ENCODE measurements at places on chromosomes 6 and 20. TPM values are rescaled to one million over a fixed set of nuclear protein-coding genes. Genes with fewer than 3 reads are reported as not detected.

DNA sequence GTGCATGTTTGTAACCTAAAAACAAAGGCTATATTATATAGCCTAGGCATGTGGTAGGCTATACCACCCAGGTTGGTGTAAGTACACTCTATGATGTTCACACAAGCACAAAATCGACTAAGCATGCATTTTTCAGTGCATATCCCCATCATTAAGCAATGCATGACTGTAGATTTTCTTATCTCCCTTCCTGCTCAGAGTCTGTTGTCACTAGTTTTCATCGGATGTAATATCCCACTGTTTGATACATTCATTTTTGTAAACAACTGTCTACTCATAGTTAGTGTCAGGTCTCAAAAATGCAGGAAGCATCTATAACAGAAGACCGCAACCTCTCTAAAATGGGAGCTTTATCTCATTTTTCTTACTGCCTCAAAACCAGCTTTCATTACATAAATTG, 70.7 kb downstream of the GFRAL start:
- no peak overlapping the region for H3K27ac ChIP-seq
- no peak overlapping the region for H3K4me3 ChIP-seq
- no peak for DNase-seq
- no peaks in the 10 kb centered on the region for H3K4me1 ChIP-seq

DNA sequence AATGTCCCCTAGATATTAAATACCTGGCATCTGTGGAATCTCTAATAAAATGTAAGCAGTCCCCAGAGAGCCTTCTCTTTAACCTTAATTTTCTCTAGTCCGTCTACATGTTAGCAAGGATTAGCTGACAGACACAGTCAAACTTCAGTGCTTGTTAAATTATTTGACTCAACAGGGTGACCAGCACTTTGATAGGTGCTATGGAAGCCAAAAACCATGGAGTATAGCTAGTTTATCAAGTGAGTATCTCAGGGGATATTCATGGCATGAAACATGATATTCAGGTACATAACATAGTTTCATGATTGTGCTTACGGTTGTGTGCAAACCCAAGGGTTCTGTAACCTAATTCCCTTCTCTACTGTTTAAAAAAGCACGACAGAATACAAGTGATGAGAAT, 3.9 kb downstream of the RHAG start:
- no peaks in the 10 kb centered on the region for H3K4me1 ChIP-seq
- H3K27ac ChIP-seq, result no peak overlapping the region
- no peaks in the 10 kb centered on the region for H3K36me3 ChIP-seq
- H3K4me3 ChIP-seq, result no peak overlapping the region

GRCh38 chr6:2791450-2791974, 26.3 kb downstream of the WRNIP1 start:
- DNase-seq, result no peak
- no peak overlapping the region for H3K4me3 ChIP-seq
- peaks cover 8% of the 10 kb centered on the region for H3K36me3 ChIP-seq
- peak overlapping the region; percentile 75 for H3K27ac ChIP-seq
- peaks cover 27% of the 10 kb centered on the region for H3K4me1 ChIP-seq
- no peaks in the 10 kb centered on the region for H3K27me3 ChIP-seq

GRCh38 chr6:53803081-53803860, 8.5 kb downstream of the LRRC1 start:
- DNase-seq, result no peak
- no peak overlapping the region for H3K4me3 ChIP-seq
- no peaks in the 10 kb centered on the region for H3K36me3 ChIP-seq
- no peaks in the 10 kb centered on the region for H3K27me3 ChIP-seq

DNA sequence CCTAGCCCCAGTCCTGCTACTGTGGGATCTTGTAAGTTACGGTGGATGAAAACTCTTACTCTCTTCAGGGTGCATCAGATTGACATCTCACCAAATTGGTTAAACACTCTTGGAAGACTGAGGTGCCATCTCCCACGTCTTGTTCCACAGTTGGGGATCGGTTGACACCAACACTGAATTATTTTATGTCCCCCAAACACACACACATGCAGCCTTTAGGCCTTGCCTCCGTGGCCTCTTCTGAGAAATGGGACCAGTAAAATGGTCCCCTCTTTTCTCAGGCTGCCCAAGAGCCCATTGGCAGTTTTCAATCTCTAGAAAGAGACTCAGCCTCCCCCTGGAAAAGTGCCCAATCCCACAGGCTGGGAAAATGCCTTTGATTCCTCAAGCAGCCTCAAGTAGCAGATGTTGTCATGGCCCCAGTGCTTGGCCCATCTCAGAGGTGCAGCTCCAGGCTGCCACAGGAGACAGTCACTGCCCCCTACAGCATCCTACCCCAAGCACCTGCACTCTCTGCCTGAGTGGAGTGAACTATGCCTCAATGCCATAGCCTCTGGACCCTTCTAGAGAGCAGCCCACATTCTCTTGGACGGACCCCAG, 163.9 kb downstream of the ANKRD60 start:
- peaks cover 55% of the 10 kb centered on the region for H3K27me3 ChIP-seq
- no peak overlapping the region for H3K27ac ChIP-seq
- no peaks in the 10 kb centered on the region for H3K4me1 ChIP-seq
- H3K36me3 ChIP-seq, result no peaks in the 10 kb centered on the region
- no peak for DNase-seq
- no peak overlapping the region for H3K4me3 ChIP-seq

- H3K27ac ChIP-seq, result no peak overlapping the region
- H3K27me3 ChIP-seq, result no peaks in the 10 kb centered on the region
- no peak overlapping the region for H3K4me3 ChIP-seq
These were observed 112.3 kb upstream of the PRSS16 start for GRCh38 chr6:27135087-27135657.

DNA sequence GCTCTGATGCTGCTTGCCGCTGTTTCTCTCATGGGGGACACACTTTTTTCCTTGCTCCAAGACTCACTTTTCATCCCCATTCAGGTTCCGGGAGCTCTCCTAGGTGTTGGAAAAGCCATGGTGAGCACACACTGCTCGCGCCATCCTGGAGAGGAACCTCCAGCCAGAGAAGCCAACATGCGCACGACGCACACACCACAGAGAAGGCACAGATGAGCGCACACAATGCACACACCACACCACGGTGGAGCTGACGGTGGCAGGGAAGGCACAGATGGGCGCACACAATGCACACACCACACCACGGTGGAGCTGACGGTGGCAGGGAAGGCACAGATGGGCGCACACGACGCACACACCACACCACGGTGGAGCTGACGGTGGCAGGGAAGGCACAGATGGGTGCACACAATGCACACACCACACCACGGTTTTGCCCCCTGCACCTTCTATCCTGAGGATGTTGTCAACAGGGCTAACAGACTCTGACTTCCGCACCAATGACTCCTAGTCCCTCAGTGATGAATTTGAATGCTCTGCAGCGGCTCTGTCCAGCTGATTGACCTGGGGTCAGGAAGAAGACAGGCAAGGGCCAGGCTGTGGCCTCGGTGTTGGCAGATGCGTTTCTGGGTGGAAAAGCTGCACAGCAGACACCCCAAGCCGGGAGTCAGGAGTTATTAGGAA, 154.7 kb downstream of the ERMARD start:
- no peak for DNase-seq
- H3K27me3 ChIP-seq, result peaks cover 45% of the 10 kb centered on the region
- peaks cover 5% of the 10 kb centered on the region for H3K36me3 ChIP-seq
- no peak overlapping the region for H3K27ac ChIP-seq
- H3K4me3 ChIP-seq, result no peak overlapping the region
- H3K4me1 ChIP-seq, result peaks cover 6% of the 10 kb centered on the region

DNA sequence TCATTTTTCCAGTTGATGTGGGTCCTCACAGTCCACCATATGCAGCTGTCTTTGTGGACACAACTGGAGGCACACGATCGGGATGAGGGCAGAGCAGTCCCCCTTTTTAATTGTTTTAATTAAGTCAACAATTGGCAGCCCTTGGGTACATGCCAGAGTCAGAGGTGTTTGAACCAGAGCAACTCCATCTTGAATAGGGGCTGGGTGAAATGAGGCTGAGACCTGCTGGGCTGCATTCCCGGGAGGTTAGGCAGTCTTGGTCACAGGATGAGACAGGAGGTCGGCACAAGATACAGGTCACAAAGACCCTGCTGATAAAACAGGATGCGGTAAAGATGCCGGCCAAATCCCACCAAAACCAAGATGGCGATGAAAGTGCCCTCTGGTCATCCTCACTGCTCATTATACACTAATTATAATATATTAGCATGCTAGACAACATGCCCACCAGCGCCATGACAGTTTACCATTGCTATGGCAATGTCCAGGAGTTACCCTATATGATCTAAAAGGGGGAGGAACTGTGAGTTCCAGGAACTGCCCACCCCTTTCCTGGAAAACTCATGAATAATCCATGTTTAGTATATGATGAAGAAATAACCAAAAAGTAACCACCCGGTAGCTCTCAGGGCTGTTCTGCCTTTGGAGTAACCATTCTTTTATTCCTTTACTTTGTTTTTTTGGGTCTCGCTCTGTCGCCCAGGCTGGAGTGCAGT, 31.8 kb upstream of the BLCAP start:
- no peak overlapping the region for H3K27ac ChIP-seq
- H3K36me3 ChIP-seq, result no peaks in the 10 kb centered on the region

- peak overlapping the region; percentile 88 for H3K4me3 ChIP-seq
- H3K27me3 ChIP-seq, result no peaks in the 10 kb centered on the region
- DNase-seq, result no peak
- H3K36me3 ChIP-seq, result no peaks in the 10 kb centered on the region
These were observed 1.3 kb downstream of the PHACTR2 start for GRCh38 chr6:143679041-143679440.

The CST2 gene
- not detected for total RNA-seq

The BPIFA1 gene
- not detected for total RNA-seq

All from MCF 10A (cell line).